ENCODE measurements at places on chromosomes 12 and 14. TPM values are rescaled to one million over a fixed set of nuclear protein-coding genes. Genes with fewer than 3 reads are reported as not detected.

Gene ABCB9
- total RNA-seq = 10.9 TPM

DNA sequence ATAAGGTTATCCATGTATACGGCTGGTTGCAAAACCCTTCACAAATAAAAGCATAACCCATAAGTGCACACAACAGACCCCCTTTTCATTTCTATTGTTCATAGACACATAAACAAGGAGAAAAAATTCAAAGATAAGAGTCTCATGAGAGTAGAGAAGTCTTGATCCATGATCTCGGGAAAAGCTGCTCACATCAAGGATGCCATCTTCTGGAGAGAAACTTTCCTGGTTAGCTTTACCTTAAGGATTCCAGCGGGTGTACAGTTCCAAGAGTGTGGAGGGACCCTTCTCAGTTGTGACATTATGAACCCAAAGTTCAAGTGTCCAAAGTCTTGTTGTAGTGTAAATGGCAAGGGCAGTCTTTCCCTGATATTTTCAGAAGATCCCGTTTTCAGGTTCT is 144.5 kb downstream of the LLPH start:
- DNase-seq = no peak

- DNase-seq = no peak
Measured at GRCh38 chr12:48123169-48123568, 4.0 kb downstream of the PFKM start.

DNA sequence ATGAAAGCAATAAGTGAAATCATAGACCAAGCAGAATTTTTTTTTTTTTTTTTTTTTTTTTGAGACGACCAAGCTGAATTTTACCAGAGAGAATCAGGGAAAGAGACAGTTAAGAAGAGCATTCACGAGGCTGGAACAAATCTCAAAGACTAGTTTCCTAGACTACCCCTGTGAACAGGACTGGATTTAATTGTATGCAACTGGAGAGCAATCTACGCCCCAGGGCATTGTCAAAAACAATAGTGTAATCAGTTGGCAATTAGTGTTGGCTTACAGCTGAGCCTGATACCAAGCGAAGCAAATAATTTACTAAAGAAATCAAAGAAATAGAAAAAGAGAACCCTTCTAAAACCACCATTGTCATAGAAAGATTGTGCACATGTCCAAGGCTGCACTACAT is 232.9 kb upstream of the CPNE8 start:
- no peak for DNase-seq

Gene ASB2
- total RNA-seq = not detected

DNA sequence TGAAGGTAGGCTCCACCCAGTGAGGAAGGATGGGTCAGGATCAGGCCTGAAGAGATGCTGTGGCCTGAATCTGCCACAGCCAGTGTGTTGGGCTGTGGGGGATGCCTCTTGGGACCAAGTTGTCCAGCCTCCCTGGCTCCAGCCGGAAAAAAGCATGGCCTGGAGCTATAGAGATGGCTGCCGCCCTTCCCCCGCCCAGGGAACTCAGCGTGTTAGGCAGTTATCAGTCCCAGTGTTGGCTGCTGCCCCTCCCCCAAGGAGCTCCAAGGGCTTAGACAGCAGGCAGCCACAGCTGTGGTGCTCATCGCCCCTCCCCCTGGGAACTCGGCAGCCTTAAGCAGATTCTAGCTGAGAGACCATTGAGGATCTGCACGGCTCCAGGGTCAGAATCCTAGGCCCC is 158.0 kb downstream of the CAPZA3 start:
- no peak for DNase-seq

Gene PRPH
- total RNA-seq = not detected

DNA sequence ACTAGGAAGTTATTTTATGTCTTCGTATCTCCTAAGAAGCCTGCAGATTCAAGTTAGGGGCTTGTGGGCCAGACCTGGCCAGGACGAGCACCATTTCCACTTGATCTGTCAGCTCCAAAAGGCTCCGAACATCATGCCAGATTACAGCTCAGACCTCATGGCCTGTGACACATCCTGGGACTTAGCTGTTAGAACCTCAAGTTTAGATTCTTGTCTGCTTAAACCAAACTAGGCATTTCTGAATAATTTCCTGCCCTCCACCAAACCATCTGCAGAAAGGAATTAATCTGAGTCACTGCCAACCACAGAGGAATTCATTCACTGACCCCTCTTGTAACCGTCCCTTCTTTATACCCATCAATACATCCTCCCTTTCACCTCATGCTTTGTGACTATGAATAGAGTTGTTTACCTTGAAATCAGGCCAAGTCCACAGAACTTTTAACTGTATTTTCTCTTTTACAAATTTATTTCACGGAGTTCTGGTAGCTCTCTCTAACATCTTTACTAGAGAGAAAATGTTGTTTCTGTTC is 120.3 kb downstream of the FBXL14 start:
- no peak for DNase-seq

Gene LPAR5
- total RNA-seq = 2.7 TPM

Gene TMEM121
- total RNA-seq = 1.6 TPM

Gene RNF10
- total RNA-seq = 157 TPM

DNA sequence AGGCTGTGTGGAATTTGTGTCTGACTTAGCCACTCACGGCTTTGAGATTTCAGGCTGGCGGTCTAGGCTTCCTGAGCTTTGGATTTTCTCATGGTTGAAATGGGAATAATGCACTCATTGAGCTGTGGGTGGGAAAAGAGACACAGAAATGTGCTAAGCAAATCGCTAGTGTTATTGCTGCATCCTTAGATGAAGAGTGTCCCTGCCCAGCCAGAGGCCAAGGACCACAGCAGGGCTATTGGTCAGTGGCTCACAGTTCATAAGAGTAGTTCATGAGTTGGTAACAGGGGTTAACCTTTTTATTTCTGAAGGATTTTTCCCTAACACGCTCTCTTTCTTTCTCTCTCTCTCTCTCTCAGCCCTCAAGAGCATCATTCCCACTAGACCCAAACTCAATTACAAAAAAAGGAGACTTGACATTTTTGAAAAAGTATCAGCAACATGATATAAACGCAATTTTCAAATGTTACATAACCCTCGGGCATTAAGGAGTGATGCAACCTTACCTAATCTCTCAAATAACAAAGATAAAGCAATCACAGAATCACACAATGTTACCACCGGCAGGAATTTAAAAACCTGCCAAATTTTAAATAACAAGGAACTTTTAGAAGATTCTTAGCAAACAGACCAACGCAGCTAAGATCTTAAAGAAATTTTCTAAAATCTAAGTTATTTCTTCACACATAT is 36.7 kb upstream of the RMST start:
- DNase-seq = no peak

DNA sequence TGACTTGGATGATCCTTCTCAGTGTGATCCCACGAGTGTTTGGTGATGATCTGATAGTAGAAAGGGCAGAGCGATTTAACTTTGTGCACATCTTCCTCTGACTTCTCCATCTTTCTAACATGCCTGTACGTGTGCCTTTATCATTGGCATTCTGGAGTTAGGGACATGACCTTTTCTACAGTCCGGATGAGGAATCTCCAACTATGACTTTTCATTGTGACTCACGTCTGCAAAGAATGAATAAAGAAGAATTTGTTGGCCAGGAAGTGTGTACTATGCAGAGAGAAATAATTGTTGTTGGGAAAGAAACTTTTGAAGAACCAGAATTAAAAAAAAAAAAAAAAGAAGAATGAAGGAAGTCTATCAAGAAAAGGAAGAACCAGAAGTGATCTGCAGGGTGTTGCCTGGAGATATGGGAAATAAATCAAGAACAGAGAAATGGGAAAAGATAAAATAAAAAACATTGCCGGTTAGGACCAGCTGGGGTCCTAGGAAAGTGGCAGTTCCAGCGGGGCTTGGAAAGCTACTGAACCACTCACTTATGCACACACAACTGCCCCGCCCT is 25.3 kb downstream of the PPFIBP1 start:
- no peak for DNase-seq

Gene POP5
- total RNA-seq = 17.8 TPM

- DNase-seq = no peak
Measured at GRCh38 chr12:58914457-58914856, 5.8 kb downstream of the LRIG3 start.

GRCh38 chr12:74283646-74284045 is 254.0 kb upstream of the ATXN7L3B start:
- no peak for DNase-seq

- no peak for DNase-seq
Measured at GRCh38 chr14:92236243-92236900, 86.6 kb upstream of the SLC24A4 start.

- no peak for DNase-seq
Measured at GRCh38 chr12:29314416-29314815, 66.6 kb downstream of the ERGIC2 start.

- DNase-seq = no peak
Measured at GRCh38 chr14:106134886-106135285, 608.5 kb downstream of the TMEM121 start.

Gene PTCSC3
- not detected for total RNA-seq

- DNase-seq = no peak
Measured at GRCh38 chr12:129401572-129401971, 502.3 kb downstream of the TMEM132D start.

GRCh38 chr14:85391455-85391854 is 138.5 kb upstream of the FLRT2 start:
- DNase-seq = no peak

DNA sequence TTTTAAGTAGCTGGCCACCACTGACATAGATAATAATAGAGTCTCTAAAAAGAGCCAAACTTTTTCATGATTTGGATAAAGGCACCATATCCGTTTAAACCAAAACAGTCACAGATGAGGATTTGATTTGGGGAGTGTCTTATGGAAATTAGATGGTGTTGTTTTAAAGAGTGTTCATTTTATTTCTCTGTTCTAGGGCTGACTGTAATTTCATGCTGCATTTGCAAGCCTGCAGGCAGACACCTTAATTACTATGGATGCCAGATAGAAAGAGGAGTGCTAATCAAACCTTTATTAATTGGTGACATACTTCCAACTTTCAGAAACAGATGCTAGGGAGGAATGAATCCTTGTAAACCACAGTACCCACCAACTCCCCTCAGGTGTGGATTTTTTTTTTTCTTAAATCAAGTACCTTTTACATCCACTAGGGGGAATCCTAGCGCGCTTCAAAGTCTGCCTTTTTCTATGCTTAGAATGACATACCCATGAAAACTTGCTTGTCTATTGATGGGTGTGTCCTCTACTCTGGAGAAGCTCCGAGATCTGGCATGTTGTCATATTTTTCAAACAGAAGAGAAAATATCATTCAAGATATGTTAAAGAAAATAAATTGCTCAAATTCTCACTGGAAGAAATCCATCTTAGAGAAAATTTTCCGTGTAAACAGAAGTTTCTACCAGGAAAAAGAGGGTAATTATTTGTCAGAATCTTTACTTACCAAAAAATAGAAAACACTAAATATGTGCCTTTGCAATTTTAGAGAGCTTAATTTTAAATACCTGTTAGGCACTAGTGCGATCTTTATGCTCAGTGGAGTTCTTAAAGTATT is 14.2 kb upstream of the PLXNC1 start:
- DNase-seq = peak; percentile 24

Gene ORMDL2
- total RNA-seq = 33.9 TPM

DNA sequence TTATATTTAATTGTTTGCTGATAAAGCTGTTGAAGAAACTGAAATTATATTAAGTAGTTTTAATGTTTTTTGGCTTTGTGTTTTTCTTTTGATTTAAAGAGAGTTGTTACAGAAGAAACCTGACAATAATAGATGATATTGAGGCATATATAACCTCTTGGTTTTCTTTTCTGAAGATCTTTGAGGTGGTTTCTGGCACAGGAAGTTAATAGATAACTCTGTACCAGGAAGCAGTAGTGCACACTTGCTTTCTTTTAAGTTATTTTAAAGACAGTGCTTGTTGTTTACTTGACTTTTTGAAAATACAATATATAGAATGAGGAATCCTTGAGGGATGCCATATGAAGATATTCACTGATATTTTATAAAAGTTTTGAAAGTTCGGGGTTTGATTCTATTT is 209.0 kb upstream of the FBXO33 start:
- DNase-seq = no peak

GRCh38 chr12:104222976-104223375 is 7.4 kb downstream of the TXNRD1 start:
- DNase-seq = no peak

- no peak for DNase-seq
Measured at GRCh38 chr12:50711121-50711520, 52.8 kb upstream of the ATF1 start.

DNA sequence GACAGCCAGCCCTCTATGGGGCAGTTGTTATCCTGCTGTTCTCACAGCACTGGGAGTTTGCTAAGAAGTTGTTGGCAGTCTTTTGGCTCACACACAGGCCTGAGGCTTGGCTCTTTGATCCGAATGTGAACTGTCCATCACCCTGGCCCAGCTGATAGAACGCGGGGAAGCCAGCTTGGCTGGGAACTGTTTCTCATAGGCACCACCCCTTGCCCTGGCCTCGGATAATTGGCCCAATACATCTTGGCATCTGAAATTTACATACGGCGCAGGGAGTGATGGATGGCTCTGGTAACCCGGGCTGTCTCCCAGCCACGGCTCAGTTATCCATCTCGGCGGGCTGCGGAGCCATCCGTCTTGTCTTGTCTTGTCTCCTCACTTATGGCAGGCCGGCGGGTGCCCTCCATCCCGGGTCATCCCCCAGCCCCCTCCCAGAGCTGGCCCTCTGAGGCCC is 164.1 kb downstream of the PHETA1 start:
- DNase-seq = no peak

Gene CDC42BPB
- total RNA-seq = 187 TPM

DNA sequence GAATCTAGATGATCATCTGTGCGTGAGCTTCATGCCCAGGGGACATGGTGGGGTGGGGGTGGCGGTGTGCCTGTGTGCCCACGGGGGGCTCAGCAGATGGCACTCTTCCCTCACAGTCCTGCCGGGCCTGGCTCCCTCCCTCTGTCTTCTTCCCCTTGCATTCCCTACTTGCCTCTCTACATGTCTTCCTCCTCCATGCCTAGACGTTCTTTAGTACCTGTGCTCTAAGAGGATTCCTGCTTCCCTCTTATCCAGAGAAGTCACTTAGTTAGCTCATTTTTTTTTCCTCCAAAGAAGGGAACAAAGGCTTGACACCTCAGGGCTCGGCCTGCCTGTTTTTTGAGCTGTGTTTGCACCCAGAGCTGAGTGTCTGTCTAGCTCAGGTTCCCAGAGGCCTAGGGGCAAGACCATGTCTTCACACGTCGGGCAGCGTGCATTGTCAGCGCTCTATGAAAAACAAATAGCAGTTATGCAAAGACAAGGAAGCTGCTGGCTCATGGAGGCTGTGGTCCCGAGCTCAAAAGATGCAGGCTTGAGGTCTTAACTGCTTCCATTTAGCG is 48.8 kb downstream of the NINJ2 start:
- no peak for DNase-seq
